ENCODE measurements at places on chromosomes 1 and 21.

DNA sequence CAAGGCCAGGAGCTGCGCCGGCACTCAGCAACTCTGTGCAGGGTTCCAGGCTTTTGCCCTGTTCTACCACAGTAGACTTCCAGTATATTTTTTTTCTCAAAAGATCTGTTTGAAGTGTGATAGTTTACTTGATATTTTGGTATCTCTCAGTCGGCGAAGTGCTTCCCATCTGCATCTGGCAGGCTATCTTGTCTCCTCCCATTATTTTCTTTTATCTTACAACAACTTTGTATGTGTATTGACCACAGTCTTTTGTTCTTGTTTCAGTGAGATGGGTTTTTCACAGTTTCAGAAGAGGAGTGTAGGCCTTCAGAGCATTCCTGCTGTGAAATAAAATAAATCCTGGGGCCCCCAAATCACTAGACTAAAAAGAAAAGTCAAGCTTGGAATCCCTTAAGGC, 292.9 kb downstream of the PTGER3 start:
- DNase-seq: peak; percentile 53

- DNase-seq: no peak
These were observed 959 bp downstream of the PADI6 start for GRCh38 chr1:17372955-17373354.

GRCh38 chr1:231039161-231040018, 664 bp downstream of the FAM89A start:
- DNase-seq: peak; percentile 55

GRCh38 chr1:78540048-78540447, 49.3 kb downstream of the PTGFR start:
- DNase-seq: no peak

DNA sequence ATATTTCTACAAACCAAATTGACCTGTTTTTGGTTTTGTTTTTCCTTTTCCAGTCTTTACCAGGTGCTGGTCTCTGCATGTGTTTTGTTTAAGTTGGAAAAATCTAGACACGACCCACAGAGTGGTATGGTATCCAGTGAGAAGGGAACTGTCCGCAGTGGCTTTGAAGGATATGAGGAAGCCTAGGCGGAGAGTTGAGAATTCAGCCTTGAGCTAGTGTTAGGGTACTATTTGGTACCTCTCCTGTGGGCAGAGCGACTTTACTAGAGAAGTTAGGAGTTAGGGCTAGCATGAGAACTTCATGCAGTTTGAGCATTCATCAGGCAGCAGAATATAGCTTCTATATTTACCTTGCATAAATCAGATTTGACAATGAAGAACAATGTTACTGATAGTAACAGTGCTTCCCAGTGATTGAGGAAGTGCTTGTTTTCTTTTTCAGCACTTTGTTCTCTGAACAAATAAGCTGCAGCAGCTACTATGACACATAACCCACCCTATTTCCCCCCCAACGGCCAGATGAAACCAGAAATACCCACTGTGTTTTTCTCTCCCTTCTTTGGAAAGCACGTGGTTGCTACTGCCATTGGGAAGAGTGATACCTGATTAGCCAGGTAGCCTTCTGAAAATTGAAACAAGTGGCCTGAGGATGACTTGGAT, 19.0 kb downstream of the MRPS6 start:
- DNase-seq: peak; percentile 30

DNA sequence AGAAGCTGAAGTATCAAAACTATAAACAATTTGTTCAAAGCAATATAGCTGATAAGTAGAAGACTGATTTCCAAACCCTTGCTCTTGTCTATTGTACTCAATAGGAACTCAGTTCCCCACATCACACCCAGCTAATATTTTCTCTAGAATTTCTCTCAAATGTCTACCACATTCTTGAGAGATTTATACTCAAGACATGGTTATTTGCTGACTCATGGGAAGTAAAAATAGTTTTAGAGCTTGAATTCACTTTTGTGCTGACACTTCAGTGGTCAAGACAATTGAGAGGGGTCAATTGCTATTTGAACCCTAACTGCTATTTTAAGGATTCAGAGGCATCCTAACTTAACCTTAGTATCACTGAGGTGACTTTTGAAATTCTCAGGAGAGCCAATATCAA, 99.0 kb downstream of the TNNI3K start:
- no peak for DNase-seq

GRCh38 chr1:203291201-203292096, 13.9 kb upstream of the BTG2 start:
- DNase-seq: no peak

DNA sequence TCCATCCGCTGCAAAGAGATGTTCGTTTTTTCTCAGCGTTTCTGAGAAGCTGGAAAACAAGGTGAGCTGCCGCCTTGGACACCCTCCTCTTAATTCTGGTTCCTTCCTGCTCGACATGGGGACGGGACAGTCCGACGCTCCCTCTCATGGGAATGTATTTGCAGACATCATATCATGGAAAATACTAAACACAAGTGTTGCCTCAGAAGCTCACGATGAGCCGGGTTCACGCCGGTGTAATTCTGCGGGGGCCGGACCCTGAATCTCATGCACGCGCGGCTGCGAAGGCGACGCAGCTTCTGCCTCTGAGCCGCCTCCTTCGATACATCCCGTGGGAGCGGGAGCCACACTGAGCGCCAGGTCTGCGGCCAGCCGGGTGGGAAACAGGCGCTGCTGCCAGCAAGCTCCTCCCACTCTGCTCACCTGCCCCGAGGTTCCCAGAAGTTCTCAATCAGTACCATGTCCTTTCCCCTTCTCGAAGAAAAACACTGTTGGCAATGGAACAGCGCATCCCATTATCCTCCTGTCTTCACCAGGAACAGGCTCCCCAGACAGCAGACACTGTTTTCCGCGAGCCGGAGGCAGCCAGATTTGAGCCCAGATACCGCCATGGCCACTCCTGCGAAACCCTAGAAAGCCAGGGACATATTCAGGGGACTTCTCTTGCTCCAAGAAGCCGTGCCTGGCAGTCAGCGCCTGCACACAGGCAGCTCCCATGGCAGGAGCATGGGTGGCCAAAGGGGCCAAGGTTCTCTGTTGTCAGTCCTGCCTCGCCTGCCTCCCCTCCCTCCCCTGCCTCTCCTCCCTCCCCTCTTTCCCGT, 98.0 kb downstream of the WDR4 start:
- no peak for DNase-seq

DNA sequence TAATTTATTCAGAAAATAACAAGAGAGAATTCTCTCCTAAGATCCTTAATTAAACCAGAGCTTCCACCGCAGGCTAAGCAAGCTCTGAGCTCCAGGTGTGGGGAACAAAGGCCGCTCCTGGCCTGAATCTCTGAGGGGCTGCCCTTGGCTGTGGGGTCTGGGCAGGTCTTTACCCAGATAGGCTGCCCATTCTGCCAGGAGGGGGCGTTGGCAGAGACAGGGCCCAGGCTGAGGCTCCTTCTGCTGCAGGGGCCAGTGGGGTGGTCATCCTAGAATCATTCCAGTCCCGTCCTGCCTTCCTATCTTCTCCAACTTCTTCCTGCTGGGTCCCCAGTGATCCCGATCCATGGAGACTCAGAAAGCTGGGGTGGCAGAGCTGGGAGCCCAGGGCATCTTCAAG, 82.9 kb upstream of the POU3F1 start:
- no peak for DNase-seq

- peak; percentile 58 for DNase-seq
These were observed 21.9 kb downstream of the PUM1 start for GRCh38 chr1:31043631-31044030.

- no peak for DNase-seq
These were observed 3.0 kb downstream of the BACH1 start for GRCh38 chr21:29301691-29302090.

GRCh38 chr1:204990721-204991341, 52.2 kb upstream of the CNTN2 start:
- no peak for DNase-seq

GRCh38 chr1:78663923-78664322, 14.3 kb downstream of the IFI44 start:
- no peak for DNase-seq

- peak; percentile 46 for DNase-seq
These were observed 578 bp upstream of the TRIM62 start for GRCh38 chr1:33182401-33182841.

DNA sequence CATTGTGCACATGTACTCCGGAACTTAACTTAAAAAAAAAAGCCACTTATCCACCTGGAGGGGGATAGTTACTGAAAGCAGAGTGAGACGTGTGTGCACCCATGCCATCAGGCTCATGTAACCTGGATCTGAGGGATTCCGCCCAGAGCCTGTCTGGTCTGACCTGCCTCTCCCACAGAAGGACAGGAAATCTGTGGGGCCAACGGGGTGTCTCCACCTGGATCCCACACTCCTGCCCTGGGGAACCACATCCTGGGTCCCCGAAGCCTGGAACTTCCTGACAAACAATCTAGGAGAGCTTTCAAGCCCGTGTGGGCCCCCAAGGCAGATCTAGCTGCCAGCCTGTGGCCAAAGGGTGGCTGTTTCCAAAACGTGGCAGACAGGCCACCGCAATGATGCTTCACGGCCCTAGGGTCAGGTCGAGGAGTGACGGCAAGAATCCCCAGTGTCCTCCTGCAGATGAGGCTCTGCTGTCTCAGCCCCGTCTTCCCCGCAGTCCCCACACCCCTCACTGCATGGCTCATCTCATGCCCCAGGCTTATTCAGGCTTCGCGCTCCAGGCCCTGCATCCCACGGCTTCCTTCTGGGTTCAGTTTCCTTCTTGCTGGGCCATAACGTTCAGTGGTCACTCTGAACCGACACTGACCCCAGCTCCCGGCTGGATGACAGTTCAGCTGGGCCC, 21.0 kb upstream of the PCBP3 start:
- DNase-seq: no peak

- no peak for DNase-seq
These were observed 29.1 kb upstream of the TRABD2B start for GRCh38 chr1:48026275-48026674.

DNA sequence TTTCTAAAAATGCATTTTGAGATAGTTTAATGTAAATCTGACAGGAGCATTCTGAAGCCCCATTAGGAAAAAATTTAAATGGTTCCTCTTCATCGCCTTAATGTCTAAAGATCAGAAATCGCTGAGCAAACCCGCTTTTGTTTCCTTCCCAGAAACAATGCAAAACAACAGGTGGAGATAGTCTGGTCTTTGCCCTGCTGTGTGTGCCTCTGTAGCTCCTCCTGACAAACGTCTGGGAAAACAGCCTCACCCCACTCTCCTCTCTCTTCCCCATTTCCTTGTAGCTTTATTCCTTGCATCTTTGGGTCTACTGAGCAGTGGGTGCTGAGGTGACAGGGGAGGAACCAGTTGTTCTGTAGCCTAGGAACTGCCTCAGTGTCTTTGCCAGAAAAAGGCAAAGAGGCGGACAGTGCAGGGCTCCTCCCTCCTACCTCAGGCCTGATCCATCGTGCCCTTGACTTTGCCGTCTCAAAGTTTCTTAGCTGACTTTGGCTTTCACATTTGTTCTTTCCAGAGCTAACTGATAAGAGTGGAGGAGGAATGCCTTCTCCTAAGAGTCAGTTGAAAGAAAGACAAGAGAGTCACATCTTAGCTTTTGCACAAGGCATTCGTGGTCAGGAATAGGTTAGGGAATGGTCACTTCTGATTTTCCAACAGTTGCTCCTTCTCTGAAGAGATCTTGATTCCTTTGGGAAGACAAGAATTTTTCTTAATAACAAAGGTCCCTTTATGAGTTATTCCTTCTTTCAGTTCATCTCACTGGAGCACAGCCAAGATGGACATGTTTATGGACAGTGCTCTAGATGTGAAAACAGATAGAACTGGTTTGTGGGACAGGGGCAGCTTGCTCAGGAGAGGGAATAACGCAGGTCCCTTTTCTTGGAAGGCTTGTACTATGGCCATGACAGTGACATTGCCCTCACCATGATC, 24.9 kb downstream of the SYT11 start:
- no peak for DNase-seq

DNA sequence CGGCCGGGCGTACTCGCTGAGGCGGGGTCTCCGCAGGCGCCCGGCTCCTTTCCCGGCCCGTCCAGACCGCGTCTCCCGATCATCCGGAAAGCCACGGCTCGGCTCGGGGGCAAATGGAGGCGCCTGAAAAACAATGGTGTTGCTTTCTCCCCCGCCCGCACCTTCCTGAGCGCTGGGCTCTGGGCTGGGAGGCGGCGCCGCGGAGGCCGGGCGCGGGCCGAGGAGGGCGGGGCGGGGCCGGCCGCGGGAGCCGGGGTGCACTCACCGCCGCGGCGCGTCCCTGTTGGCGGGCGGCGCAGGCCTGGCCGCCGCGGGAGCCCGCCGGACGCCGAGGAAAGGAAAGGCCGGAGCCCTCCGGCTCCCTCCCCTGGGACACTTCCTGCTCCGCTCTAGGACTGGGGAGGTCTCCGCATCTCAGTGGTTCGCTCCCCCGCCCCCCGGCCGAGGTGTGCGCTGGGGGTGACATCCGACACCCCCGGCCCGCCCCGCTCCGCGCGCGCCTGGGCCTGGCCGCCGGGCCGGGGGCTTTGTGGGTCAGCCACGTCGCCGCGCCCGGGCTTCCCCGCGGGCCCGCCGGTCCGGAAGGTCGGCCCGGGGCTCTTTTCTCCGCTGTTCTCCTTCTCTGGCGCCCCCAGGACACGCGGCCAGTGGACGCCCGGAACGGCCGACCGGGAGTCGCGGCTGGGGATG, at the start of gene ZNF496:
ZNF496 (minus strand) TSS at position 343 of the 690 bp plus-strand sequence. CDS start 2,289 bp downstream, outside the sequence.
- DNase-seq: peak; percentile 91

DNA sequence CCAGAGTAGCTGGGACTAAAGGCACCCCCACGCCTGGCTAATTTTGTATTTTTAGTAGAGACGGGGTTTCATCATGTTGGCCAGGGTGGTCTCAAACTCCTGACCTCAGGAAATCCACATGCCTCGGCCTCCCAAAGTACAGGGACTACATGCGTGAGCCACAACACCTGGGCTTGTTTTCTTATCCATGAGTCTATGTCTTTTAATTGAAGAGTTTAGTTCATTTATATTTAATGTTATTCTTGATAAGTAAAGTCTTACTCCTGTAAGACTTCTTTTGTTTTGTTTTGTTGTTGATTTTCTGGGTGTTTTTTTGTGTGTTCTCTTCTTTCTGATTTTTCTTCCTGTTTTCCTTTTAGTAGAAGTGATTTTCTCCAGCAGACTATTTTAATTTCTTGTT, 621.0 kb downstream of the LTN1 start:
- no peak for DNase-seq

- DNase-seq: no peak
These were observed 96.0 kb downstream of the ASH1L start for GRCh38 chr1:155466617-155466972.

- no peak for DNase-seq
These were observed at the start of gene TNFRSF4 for GRCh38 chr1:1213345-1214265. TNFRSF4 (minus strand) TSS chr1:1214153; CDS start chr1:1214127, 26 bp downstream.

Data from hematopoietic multipotent progenitor cell treated with erythropoietin and hydrocortisone succinate and interleukin-3 and kit ligand, for 4 days (in vitro differentiated cells).